ENCODE measurements at places on chromosomes 6 and 20. TPM values are rescaled to one million over a fixed set of nuclear protein-coding genes. Genes with fewer than 3 reads are reported as not detected.

Gene SNHG17
- 69.1 TPM for total RNA-seq

GRCh38 chr20:49179368-49180277 lies 8.5 kb downstream of the STAU1 start:
- H3K27ac ChIP-seq = peak overlapping the region; percentile 39
- peaks cover 9% of the 10 kb centered on the region for H3K36me3 ChIP-seq
- no peaks in the 10 kb centered on the region for H3K27me3 ChIP-seq
- no peak overlapping the region for H3K4me3 ChIP-seq
- no peak for DNase-seq

- DNase-seq = no peak
- H3K27ac ChIP-seq = no peak overlapping the region
- H3K27me3 ChIP-seq = peaks cover 2% of the 10 kb centered on the region
- no peaks in the 10 kb centered on the region for H3K4me1 ChIP-seq
- H3K4me3 ChIP-seq = no peak overlapping the region
- H3K36me3 ChIP-seq = no peaks in the 10 kb centered on the region
These were observed 100.4 kb downstream of the MYO6 start for GRCh38 chr6:75849329-75850025.

DNA sequence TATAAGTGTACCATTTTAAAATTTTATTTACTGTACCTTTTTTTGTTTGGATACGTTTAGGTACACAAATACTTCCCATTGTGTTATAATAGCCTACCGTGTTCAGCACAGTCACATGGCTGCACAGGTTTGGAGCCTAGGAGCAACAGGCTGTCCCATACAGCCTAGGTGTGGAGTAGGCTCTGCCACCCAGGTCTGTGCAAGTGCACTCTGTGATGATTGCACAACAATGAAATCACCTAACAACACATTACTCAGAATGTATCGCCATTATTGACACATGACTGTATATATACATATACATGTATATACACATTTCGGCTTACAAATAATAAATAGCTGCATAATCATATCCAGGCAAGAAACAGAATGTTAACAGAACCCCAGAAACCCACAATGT lies 15.4 kb downstream of the SERAC1 start:
- H3K27ac ChIP-seq = no peak overlapping the region
- no peak overlapping the region for H3K4me3 ChIP-seq
- peaks cover 9% of the 10 kb centered on the region for H3K36me3 ChIP-seq
- H3K27me3 ChIP-seq = no peaks in the 10 kb centered on the region

Gene ZNF341
- total RNA-seq = 6.8 TPM

Gene KIAA1755
- total RNA-seq = not detected

- DNase-seq = no peak
- H3K4me3 ChIP-seq = no peak overlapping the region
- H3K36me3 ChIP-seq = peaks cover 53% of the 10 kb centered on the region
- H3K27me3 ChIP-seq = no peaks in the 10 kb centered on the region
- H3K4me1 ChIP-seq = no peaks in the 10 kb centered on the region
- H3K27ac ChIP-seq = no peak overlapping the region
These were observed 471.7 kb downstream of the CDKAL1 start for GRCh38 chr6:21005816-21006570.

DNA sequence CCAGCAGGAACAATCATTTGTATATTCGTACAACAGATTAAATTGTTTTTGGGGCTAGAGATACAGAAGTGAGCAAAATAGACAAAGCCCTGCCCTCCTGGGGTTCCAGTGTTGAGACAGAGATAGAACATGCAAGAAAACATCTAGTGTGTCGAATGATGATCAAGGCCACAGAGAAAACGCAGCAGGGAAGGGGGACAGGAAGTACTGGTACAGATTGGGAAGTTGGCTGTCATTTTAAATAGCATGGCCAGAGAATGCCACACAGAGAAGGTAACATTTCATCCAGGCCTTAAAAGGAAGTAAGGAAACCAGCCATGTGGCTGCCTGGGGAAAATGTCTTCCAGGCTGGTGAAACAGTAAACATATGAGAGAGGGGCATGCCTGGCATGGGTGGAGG lies 202.6 kb upstream of the MYLIP start:
- no peaks in the 10 kb centered on the region for H3K36me3 ChIP-seq
- no peaks in the 10 kb centered on the region for H3K4me1 ChIP-seq
- no peak overlapping the region for H3K4me3 ChIP-seq
- DNase-seq = no peak
- no peaks in the 10 kb centered on the region for H3K27me3 ChIP-seq
- no peak overlapping the region for H3K27ac ChIP-seq

DNA sequence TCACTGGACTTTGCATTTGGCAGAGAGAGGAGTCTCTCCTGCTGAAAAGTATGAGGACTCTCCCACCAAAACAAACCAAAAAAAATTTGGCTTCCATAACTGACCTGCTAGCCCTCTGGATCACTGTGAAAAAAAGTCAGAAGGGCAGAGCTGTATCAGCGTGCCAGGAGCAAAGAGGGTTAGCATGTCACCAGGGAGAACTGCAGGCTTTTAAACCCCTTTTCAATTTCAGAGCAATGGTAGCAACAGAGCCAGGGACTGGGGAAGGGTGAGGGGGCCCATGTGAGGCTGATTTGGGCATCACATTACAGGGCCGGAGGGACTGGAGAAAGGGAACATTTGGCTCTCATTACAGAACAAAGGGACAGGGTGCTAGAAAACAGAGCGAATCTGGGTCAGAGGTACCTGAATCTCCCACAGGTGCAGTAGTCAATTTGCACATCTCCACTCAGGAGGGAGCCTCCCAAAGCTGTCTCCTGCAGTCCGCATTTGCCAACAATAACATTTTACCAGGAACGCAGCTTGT lies 185.7 kb upstream of the EYA4 start:
- no peak overlapping the region for H3K4me3 ChIP-seq
- no peaks in the 10 kb centered on the region for H3K36me3 ChIP-seq
- peaks cover 10% of the 10 kb centered on the region for H3K27me3 ChIP-seq
- H3K4me1 ChIP-seq = no peaks in the 10 kb centered on the region
- DNase-seq = no peak

DNA sequence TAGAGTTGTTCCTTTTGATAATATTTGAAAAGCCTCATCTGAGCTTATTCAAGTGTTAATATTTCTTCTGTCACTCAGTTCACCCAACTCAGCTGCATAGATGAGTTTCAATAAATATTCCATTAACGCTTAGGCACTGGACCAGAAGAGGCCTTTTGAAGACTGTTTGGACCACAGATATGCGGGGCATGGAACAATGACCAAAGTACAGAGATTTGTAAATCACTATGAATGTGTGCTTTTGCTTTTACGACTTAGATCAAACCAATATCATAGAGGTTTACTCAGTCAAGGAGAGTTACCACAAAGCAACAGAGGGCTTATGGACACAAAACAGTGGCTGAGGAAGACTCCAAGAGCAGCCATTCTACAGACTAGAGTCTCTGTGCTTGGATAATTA lies 99.9 kb downstream of the RTN4IP1 start:
- H3K27ac ChIP-seq = no peak overlapping the region
- no peaks in the 10 kb centered on the region for H3K27me3 ChIP-seq
- no peak overlapping the region for H3K4me3 ChIP-seq

Gene YTHDF1
- 27.8 TPM for total RNA-seq

DNA sequence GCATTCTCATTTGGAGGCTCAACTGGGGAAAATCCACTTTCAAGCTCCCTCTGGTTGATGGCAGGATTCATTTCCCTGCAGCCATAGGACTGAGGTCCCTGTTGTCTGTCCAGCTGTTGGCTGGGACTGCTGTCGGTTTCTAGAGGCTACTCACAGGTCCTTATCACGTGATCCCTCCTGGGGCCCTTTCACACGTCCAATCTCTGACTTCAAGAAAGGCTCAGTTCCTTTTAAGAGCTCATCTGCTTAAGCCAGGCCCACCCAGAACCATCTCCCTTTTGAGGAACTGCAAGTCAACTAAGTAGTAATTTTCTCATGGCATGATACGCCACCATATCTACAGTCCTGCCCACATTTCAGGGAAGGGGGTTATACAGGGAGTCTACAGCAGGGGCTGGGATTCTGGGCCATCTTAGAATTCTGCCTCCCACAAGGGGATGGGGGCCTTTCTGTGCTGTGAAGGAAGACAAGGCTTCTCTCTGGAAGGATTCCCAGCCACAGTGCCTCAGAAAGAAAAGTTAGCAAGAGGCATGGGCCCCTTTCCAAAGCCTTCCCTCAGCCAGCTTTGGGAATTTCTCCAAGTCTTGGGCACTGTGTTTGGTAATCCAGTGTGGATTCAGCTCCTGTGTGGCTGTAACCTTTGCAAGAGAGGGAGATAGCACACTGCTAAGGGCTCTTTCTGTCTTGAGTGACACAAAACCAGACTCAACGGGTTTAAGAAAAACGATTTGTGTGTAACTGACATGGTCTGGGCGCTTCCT lies 66.4 kb downstream of the CTCFL start:
- no peaks in the 10 kb centered on the region for H3K36me3 ChIP-seq
- H3K27me3 ChIP-seq = no peaks in the 10 kb centered on the region
- H3K4me1 ChIP-seq = no peaks in the 10 kb centered on the region
- H3K27ac ChIP-seq = no peak overlapping the region

GRCh38 chr6:77880501-77880900 lies 227.7 kb downstream of the MEI4 start:
- H3K4me3 ChIP-seq = no peak overlapping the region
- H3K4me1 ChIP-seq = no peaks in the 10 kb centered on the region
- H3K27ac ChIP-seq = no peak overlapping the region
- no peak for DNase-seq

Gene ABRACL
- 185 TPM for total RNA-seq
